Pulmonary artery endothelial cell (primary cell): ENCODE measurements at places on chromosomes 12 and 14. TPM values are rescaled to one million over a fixed set of nuclear protein-coding genes. Genes with fewer than 3 reads are reported as not detected.

The HAL gene
- 0.07 and 0.11 TPM in 2 replicates for total RNA-seq

- no peak for DNase-seq
Measured at GRCh38 chr14:56585461-56586084, 6.0 kb downstream of the TMEM260 start.

DNA sequence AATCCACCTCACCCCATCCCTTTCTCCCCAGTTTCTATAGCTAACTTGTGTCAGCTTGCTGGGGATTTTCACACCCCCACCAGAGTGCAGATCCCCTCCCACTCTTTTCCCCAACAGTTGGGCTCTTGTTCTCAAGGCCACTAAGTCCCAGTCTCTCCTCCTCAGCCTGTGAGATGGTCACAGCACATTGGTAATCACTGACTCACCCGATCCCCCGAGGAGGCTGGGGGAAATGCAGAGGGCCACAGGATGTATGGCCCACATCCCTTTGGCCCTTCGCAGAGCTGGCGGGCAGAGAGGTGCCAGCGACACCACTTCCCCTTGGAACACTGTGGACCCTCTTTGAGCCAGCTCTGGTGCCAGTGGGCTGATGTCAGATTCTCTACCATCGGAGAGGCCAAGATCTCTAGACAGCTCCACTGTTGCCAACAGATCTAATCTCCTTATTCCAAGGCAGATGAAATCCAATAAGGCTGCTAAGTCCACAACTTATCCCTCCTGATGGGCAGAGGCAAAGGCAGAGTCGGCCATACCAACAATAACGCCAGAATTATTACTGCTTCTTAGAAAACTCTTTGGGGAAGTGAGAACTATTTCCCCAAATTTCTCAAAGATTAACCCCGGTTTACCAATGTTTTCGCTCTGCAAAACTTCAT, 1.6 kb downstream of the FMNL3 start:
- DNase-seq: no peak

DNA sequence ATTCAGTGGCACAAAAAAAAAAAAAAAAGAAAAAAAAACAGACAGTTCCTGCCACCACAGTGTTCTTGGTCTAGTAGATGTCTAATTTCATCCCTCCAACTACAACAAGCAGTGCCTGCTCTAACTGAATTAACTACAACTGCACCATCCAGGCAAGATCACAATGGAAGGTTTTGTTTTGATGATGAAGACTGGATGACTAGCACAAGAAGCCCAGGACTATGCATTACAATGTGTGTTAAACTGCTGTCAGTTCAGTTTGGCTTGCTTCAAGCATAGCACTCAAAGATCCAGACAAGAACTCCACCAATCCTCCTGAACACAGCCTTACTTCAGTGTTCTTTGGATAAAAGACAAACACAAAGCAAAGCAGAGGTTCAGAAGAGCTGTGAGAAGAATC, 279.9 kb downstream of the GRIN2B start:
- no peak for DNase-seq

DNA sequence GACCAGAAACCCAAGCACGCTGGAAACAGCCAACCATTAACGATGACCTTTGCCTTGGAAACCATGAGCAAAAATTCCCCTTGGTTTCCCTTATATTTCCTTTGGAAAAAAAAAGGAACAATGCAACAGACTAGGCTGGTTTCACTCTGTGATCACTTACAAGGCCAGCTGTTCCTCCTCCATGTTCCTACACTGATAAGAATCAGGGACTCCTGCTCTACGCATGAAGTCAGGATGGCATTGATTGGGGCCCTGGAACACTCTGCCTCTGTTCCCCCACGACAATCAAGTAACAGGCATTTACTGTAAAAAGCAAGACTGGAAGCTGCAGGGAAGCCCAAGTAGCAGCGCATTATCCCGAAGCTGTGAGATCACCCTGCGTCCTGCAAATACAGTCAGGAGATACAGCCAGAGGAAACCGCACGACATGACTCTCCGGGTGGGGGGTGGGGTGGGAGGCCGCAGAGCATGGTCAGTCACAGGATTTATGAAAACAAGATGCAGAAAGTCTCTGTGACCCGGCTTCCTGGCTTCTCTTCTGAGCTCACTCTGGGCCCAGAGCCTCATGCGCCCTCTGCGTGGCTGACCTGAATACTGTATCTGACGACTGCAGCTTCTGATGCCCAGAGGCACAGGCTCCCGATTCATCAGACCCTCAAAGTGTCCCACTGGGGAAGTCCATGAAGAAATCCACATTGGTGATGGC, 31.1 kb downstream of the SSH1 start:
- peak; percentile 88 for DNase-seq

GRCh38 chr12:9991876-9992275, 7.0 kb downstream of the CLEC1B start:
- no peak for DNase-seq

DNA sequence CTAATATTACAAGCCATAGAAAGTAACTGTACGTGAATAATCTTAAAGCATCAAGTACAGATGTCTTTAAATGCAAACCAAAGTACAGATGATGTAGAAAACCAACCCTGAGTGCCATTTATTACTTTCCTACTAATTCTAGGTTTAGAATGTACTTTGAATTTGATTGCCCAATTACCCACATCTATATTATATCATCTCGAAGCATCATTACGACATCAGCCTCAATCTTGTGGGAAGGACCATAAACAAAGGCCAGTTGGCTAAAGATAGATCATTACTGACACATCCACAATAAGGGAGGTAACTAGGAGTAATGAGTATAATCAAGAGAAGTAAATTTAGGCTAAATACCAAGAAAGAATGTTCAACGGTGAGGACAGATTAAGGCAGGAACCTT, 478.9 kb downstream of the BCAT1 start:
- DNase-seq: no peak

- DNase-seq: no peak
Measured at GRCh38 chr12:132703641-132704040, 7.0 kb upstream of the PGAM5 start.

The FKBP11 gene
- total RNA-seq: 20.6 and 23.0 TPM in 2 replicates

DNA sequence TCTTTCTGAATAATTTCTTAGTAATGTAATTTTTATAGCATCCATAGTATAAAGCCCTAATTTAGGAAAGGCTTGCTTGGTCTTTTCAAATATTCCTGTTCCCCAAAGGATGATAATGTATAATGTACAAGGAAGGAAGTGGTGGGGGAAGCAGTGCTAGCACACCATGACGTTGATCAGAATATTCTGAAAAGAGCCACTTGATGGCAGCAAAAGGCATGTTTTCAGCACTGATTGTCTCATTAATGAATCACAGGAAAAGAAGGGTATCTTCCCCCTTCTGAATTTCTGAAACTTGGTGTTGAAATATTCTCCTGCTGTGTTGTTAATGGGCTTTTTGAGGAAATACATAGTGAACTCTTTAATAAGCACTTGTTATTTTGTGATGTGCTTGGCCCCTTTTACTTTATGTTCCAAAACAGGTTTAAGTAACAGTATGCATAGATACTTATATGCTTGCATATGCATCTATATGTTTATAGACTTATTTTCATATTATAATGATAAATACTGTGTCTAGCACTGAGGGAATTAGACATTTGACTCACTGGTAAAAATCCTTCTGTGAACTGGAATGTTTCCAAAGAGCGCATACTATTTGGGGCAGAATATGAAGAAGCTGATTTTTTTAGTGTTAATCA, 122.0 kb downstream of the TMEM117 start:
- DNase-seq: no peak

GRCh38 chr12:112473056-112473455, 54.3 kb downstream of the PTPN11 start:
- no peak for DNase-seq

- no peak for DNase-seq
Measured at GRCh38 chr12:30144777-30145683, 361.3 kb upstream of the TMTC1 start.

DNA sequence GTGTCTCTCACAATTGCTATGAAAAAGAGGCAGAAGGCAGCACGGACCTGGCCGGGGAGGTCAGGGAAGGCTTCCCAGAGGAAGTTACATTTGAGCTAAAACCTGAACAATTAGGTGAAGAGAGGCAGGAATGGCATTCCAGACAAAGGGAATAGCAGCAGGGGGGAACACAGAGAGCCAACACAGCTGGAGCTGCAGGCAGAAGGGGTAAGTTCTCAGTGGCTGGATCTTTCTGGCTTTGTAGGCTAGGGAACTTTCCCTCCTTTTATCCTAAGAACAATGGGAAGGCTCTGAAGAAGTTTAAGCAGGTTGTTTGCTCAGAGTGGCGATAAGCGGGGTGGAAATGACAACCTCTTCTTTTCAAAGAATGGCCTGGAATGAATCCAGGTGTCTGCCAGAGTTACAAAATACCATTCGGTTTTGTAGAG, 100.0 kb downstream of the PRIMA1 start:
- DNase-seq: no peak

DNA sequence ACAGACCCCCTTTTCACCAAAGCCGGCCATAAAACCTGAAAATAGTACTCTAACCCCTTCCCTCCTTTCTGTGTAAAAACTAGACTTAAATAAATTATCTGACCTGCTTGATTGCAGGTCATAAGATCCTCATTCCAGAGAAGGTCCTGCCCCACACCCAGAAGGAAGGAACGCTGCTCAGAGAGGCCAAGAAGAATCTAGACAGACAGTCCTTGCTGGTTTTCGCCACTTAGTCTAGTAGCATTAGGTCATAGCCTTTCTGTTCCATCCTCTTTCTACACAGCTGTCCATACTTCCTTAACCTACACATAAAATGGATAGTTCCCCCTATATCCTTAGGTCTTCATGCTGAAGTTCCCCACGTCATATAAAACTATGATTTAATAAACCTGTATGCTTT, 83.7 kb upstream of the IGF1 start:
- no peak for DNase-seq

The EPS8 gene
- total RNA-seq: 35.0 and 45.1 TPM in 2 replicates

The MYO1H gene
- total RNA-seq: not detected in 2 replicates

GRCh38 chr12:80282761-80283160, 161.3 kb upstream of the PTPRQ start:
- no peak for DNase-seq

DNA sequence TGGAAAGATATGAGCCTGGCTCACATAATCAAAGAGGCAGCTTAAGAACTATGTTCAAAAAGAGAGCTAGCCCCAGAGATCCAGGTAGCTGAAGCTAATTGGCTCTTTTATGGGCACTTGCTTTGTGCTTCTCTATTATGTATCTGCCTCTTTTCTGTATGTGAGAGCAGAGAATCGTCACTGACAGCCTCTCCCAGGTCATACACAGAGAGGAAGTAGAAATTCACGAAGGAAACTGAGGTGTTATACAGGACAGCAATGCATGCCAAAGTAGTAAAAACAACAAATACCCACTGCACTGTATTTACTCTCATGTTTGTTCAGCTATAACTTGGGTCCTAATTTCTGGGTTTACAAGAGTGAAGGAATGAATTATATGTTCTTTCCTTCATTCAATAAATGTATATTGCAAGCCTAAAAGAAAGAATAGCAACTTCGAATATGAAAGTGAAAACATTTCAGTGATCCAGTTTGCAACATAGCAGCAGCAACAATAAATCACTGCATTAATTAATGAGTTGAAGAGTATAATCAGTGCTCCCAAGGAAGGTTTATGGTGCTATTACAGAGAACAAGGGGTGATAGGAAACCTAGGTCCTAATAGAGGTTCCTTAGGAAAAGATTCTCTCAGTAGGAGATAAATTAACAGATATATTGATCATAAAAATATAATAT, 47.1 kb upstream of the ATXN7L3B start:
- no peak for DNase-seq

DNA sequence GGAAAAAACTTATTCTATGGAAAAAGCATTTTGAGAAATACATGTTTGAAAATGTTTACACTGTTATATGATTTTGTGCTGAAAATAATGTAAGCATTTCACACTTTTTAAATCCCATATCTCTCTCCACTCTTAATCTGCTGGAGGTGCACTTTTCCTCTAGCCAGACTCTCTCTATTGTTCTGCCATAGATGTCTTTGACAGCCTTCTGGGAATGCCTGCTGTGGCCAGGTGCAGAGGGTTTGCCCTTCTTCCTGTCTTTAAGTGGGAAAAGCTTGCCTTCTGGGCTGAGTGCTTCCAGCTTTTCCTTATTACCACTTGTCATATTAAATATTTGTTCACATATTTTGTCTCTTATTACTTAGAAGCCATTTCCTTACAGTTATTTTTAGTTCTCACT, 60.1 kb upstream of the PPM1H start:
- no peak for DNase-seq

The INF2 gene
- total RNA-seq: 48.9 and 67.8 TPM in 2 replicates

DNA sequence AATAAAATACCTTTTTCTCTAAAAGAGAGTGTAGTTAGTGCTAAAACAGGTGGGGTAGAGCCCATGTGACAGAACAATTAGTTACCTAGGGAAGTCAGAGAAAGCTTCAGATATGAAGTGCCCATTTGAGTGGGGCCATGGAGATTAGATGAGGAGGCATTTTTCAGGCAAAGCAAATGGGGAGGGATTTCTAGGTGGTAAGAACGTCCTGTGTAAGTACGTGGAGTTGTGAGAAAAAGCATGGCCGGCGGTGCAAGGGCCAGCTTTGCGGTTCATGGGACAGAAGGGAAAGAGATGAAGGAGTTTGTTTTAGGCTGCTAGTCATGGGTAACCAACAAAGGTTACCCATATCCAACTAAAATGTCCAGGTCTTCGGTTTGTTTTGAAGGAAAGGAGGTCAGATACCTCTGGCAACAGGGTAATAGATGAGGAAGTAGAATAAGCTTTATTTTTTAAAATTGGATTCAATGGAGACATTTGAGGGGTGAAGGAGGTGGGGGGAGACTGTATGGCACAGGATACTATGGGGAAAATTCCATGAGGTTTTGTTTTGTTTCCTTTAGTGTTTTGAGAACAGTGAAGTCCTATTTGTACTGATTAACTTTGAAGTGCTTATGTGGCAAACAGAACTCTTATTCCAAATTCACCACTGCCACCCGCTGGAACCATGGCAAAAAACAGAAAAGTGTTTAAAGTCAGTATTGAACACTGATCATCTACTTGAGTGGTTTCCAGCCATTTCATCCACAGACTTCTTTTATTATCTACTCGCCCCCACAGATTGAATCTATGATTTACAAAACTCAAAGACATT, 10.0 kb upstream of the SNRPF start:
- no peak for DNase-seq

GRCh38 chr14:64293976-64294671, at the start of gene ESR2:
Gene ESR2, minus strand, starts transcription at chr14:64294371. Its CDS starts 11,386 bp downstream, at chr14:64282985.
- DNase-seq: no peak

The OTX2 gene
- total RNA-seq: not detected in 2 replicates

- DNase-seq: no peak
Measured at GRCh38 chr12:80189241-80189640, 89.9 kb downstream of the OTOGL start.

The TXNDC16 gene
- 3.2 and 3.4 TPM in 2 replicates for total RNA-seq

GRCh38 chr12:117850048-117850447, 118.7 kb downstream of the KSR2 start:
- DNase-seq: no peak

GRCh38 chr12:118850244-118850825, 131.0 kb upstream of the SRRM4 start:
- no peak for DNase-seq

DNA sequence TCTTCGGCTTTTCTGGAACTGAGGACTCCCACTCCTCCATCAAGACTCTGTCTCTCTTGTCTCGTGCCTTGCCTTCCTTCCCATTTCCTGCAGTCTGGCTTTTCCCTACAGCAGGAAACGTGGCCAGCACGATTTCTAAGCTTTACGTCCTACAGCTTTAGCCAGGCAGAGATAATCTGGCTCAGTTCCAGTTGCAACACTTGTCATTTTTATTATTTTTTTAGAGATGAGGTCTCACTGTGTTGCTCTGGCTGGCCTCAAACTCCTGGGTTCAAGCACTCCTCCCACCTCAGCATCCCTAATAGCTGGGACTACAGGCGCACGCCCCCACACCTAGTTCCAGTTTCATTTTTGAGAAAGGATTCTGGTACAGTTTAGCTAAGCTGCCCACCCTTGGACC, 19.9 kb downstream of the CALM1 start:
- DNase-seq: peak; percentile 58
